ENCODE measurements at places on chromosomes 3 and 15.

DNA sequence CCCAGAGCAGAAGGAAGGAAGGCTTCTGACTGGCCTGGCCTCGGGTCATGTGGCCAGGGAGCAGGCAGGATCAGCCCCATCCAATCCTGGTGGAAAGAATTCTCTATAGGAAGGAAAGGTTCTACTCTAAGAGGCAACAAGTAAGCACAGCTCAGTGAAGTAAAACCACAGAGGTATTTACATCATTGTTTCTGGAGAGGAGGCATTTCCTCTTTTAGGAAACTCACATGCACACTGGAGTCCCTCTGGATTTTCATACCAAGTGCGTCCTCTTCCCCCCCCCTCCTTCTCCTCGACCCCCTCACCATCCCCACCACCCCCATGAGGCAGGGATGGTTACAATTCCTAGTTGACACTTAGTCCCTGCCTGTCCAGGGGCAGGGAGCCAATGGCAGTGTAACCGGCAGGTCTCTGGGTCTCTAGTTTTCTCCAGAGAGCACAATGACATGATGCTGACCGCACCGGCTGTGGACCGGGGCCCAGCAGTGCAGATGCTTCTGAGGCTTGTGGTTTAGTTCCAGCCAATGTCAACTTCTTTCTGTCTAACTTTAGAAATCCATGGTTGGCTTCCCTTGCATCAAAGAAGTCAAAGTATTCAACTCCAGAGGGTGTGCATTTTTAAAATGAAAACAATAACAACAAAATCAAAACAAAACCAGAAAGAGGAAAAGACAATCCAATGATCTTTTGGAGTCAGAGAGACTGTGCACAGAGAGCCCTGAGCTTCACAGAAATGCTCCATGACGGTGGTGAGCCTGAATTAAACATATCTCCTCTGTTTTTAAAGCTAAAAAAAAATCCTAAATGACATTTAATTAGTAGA, 230.3 kb upstream of the TLE3 start:
- peak; percentile 51 for DNase-seq

DNA sequence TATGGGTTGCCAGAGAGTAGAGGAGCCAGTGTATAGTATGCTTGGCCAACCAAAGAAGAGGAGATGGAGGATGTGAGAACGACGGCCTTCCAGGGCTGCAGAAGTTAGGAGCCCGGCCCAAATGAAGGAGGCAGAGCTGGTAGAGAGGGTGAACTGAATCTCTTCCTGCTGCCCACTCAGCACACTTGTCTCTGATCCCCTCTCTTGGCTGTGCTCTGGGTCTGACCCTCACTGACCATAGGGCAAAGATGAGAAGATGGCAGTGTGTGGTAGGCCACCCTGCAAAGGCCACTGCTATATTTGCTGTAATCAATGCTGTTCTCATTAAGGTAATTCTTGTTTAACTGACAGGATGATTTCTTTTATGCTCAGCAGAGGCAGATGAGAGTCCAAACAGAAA, 256.0 kb downstream of the OCA2 start:
- no peak for DNase-seq

DNA sequence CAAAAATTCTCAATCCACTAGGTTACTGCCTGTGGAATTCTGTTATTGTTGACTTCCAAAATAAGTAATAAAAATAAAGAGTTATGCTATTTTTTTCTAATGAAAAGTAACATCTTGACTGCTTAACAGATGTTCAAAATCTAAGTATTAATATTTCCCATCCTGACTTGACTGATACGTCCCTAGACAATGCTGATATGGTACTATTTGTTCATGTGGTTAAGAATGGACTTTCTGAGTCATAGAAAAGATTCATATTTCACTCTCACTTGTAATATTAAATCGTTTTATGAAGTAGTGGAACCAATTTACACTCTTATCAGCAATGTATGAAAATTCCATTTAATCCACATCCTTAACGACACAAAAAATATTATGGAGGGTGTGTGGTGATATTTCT, 104.8 kb upstream of the PLSCR5 start:
- DNase-seq = no peak

GRCh38 chr3:143832433-143832832, 15.8 kb downstream of the SLC9A9 start:
- no peak for DNase-seq

- no peak for DNase-seq
Measured at GRCh38 chr3:88189361-88189810, 39.6 kb downstream of the C3orf38 start.

- no peak for DNase-seq
Measured at GRCh38 chr15:40340038-40340739, 550 bp downstream of the CCDC9B start.

DNA sequence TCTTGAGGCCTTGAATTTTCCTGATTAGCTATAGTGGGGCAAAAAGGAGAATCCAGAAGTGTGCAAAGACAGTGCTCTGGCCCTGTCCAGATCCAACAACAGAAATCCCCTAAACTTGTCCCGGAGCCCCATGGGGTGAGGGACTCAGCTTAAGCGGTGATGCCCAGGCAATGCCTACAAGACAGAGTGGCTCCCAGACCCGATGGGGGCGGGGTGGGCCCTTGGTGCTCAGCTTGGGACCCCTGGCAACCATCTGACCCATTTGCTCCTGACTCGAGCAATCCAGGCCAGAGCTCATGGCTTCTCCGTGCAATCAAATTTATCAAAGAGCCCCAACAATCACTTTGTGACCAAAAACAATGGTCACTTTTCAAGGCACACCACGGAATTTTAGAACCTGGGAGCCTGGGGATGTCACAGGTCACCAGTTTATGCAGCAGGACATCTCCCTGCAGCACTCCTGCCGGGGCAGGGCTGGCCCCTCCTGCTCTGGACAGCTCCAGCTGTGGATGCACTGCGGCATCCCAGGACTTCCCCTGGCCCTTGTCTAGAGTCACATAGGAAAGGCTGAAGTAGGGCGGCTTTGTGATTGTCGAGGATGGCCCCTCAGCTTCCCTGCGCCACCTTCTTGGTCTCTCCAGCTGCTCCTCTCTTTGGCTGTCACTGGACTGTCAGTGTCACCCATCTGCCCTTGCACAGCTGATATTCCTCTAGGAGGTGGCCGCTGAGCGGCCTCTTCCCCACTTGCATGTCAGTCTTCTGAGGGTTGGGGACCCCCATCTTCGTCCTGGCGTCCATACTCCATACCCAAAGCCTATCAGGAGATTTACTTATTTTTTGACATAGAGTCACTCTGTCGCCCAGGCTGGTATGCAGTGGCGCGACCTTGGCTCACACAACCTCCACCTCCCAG, 28.4 kb downstream of the RGMA start:
- peak; percentile 64 for DNase-seq

- DNase-seq = no peak
Measured at GRCh38 chr3:41638381-41638780, 323.5 kb downstream of the ULK4 start.

- no peak for DNase-seq
Measured at GRCh38 chr3:180626844-180627243, 24.9 kb downstream of the TTC14 start.

GRCh38 chr15:64732156-64732860, 43.1 kb downstream of the RBPMS2 start:
- no peak for DNase-seq

All from endodermal cell (in vitro differentiated cells).